ENCODE measurements at places on chromosomes 1 and 21. TPM values are rescaled to one million over a fixed set of nuclear protein-coding genes. Genes with fewer than 3 reads are reported as not detected.

TGFB2 gene
- total RNA-seq, result 32.8 TPM

THEM5 gene
- total RNA-seq, result not detected

HSF2BP gene
- total RNA-seq, result 1.1 TPM

SAMD13 gene
- total RNA-seq, result 8.1 TPM

GLRX2 gene
- 11.2 TPM for total RNA-seq

TSPEAR gene
- 0.21 TPM for total RNA-seq

LAMC1 gene
- total RNA-seq, result 279 TPM

FMO2 gene
- 1.7 TPM for total RNA-seq

ITLN2 gene
- total RNA-seq, result not detected

CD1C gene
- 2.9 TPM for total RNA-seq

GRCh38 chr1:20726932-20727745, 5.4 kb downstream of the SH2D5 start:
- DNase-seq, result no peak

- no peak for DNase-seq
These were observed 79.3 kb downstream of the DDX20 start for GRCh38 chr1:111834956-111835355.

DNA sequence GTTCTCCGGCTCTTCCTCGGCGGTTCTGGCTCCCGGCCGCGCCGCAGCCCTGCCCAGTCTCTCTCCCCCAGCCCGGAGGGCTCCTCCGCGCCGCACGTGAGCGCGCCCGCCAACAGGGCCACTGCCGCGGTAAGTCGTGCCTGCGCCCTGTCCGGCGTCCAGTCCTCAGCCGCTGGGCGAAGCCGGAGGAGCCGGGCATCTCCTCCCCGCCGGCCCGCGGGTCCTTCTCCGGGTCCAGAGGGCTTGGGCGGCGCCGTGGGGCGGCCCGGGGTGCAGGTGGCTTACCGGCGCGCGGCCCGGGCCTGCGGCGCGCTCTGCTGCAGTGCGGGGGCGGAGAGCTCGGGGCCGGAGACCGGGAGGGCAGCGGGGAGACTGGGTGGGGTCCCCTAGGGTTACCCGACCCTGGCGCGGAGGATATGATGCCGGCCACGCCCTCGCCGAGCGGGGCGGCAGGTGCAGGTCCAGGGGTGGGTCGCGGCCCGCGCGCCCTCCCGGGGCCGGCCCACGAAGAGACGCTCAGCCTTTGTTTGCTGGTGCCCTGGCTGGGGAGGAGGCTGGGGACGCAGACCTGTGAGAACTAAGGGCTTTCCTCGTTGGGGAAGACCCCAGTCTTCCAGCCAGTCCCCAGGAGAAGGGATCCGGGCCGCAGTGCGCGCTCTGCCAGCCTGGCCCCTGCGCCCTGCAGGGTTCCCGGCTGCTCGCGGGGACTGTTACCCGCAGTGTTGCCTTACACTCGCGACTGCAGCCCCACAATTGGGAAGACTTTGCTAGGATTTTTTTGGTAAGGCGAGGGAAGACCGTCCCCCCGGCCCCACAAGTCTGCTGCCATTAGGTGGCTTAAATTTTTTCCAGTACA, at the start of gene DOP1B:
DOP1B (plus strand) TSS at position 10 of the 856 bp plus-strand sequence. CDS start 7,910 bp downstream, outside the sequence.
- DNase-seq, result no peak

- DNase-seq, result no peak
These were observed 69.6 kb upstream of the OLIG2 start for GRCh38 chr21:32956061-32956656.

- no peak for DNase-seq
These were observed 254.8 kb upstream of the PLXNA2 start for GRCh38 chr1:208499026-208499425.

DNA sequence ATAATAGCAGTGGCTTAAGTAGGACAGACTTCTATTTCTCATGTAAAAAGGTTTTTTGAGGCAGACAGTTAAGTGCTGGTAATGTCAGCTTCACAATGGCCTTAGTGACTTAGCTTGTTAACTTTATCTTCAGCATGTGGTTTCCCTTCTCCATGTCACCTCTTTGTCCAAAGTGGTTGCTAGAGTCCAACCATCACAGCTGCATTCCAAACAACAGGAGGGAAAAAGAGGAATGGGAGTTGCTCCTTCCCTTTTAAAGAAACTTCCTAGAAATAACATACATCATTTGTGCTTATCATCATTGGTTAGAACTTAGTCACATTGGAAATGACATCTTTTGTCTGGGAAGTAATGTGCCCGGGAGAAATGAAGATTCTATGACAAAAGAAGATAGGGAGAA, 9.9 kb downstream of the GSTM5 start:
- DNase-seq, result no peak

- no peak for DNase-seq
These were observed 11.4 kb downstream of the FASLG start for GRCh38 chr1:172670316-172670715.

DNA sequence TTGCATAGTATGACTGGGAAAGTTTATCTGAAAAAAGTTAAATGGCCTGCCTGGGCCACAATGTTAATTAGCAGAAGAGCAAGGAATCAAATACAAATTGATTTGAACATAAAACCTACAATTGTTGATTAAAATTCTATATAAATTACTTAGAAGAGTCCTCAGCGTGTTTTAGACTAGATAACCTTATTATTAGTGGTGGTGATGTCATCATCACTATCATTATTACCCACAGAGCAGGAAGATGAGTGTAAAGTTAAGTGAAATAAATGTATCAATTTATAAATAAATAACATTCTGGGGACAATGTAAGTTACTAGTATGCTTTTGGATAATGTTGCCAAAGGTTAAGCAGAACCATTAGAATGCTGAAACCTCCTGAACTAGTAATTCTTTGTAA, 46.1 kb downstream of the RBM11 start:
- DNase-seq, result no peak

- no peak for DNase-seq
These were observed 6.2 kb upstream of the ERO1B start for GRCh38 chr1:236287757-236288619.

DNA sequence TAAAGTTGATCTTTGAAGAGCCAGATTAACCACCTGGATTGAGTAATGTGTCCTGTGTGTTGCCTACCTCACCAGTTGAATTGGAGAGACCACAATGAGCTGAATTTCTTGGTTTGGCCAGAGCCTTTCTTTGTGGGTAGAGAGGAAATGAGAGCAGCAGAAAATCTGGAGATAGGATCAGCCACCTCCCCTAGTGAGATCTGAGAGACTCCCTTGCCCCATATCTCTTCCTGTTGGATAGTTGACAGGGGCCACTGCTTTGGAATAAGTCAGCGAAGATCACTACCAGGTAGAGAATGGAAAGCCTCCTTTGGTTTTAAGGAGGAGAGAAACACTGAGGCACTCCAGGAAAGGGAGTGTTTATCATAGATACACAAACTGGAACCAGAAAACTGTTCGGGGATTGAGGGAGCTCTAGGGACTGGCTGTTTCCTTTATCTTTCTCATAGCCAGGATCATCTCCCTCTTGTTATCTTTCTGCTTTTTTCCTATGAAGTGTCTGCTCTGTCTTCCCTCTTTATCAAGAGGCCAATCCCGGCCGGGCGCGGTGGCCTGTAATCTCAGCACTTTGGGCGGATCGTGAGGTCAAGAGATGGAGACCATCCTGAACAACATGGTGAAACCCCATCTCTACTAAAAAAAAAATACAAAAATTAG, 21.3 kb upstream of the ZNF326 start:
- no peak for DNase-seq

- DNase-seq, result no peak
These were observed 9.6 kb upstream of the MAP10 start for GRCh38 chr1:232795497-232796053.

- no peak for DNase-seq
These were observed 27.4 kb downstream of the KLHDC7A start for GRCh38 chr1:18508084-18508483.

DNA sequence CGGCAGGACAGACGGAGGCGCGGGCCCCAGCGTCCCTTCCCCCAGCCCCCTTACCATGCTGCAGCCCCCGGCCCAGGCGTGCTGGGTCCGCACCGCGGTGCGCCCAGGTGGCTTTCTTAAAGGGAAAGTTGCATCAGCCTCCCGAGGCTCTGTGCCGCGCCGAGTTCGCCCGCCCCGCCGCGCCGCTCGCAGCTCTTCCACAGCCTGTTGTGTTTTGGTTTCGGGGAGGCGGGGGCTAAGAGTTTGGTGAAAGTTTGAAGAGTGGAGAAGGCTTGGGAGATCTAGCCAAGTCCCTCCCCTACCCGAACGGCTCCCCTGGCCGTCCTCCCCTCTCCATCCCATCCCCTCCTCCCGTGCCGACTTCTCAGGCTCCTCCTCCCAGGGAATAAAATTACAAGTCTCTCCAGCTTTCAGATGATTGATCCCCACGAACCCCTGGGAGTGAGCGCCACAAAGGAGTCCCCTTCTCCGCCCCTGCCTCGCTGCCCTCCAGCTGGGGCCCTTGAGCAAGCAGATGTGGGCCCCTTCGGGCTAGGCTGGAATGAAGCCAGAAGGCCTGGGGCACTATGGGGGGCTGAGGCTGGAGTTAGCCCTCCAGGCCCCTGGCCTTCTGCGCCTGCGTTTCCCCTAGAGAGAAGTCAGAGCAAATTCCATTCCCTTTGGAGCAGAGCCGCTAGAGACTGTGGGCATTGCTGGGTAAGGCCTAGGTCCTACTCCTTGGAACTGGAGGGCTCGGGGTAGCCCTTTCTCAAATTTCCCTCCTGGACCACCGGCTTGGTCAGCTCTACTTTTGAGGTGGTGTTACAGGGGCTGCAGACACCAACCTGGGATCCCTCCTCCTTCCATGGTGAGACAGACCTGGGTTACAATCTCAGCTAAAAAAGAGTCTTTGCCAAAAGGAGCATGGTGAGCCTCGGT, at the start of gene SLC6A9:
SLC6A9 (minus strand) TSS at position 211 of the 918 bp plus-strand sequence. CDS start 7,185 bp downstream, outside the sequence.
- DNase-seq, result no peak

GRCh38 chr1:39393645-39394044, 97.8 kb upstream of the BMP8A start:
- no peak for DNase-seq

DNA sequence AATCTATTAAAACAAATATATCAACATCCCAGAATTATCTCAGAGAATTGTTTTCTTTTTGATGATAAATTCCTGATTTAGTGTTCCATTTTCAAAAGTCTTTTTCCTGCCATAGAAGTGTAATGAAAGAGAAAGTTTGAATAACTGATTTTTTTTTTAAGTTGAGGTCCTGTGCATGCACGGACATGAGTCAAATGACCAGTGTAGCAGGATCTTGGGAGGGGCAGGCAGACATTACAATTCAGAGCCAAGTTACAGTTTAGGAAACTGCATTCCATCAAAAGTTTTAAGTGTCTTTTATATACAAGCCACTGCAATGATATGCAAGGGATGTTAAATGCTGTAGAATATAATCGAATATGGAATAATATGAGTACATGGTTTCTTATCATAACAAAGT, 227.5 kb downstream of the HMCN1 start:
- DNase-seq, result peak; percentile 4

DNA sequence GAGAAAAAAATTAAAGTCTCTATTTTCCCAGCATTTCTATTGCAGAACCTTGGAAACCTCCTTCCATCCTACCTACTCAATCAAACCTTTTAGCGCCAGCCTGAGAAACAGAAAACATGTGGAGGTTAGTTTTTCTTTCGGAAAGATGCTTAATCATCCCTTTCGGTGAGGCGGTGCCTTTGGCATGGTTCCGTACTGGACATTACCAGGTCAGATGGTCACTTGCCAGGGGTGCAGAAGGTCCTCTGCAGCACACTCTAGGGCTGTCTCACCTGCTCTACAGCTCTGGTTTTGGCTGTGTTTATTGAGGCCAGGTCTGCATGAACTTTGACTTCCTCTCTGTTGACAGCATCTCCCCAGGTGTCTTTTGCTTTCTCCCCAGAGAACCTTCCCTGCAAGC, 121.5 kb downstream of the PLD5 start:
- no peak for DNase-seq

DNA sequence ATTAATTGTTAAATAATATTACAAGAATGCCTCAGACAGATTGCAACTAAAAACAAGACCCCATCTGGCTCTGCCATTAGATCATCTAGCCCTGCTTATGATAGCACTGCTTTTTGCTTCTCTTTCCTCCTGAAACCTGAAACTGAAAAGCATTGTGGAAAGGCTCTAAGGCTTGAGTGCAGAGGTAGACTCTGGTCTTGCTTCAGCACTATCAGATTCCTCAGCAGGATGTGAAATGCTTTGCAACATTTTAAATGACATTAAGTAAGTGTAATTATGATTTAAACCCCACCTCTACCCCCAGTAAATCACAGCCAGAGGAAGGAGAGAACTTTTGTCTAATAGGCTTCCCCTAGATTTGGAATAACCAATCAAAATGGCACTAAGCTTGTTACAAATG, 32.9 kb downstream of the PHC2 start:
- DNase-seq, result no peak

DNA sequence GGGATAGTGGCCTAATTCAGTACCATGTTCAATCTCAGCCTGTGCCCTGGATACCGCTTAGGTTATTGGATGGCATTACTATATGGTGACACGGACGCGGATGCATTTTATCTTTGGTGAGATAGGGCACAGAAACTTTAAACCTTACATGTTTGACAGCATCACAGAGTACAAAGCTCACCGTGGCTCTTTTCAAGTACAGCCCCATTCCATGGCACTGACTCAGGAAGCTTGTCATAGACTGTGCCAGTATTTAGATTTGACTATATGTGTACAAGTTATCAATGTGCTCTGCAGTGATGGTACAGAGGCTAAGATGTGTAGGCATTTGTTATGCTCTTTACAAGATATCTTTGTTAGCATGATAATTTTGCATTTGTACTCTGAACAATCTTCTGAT, 169.0 kb downstream of the RYR2 start:
- DNase-seq, result no peak

DNA sequence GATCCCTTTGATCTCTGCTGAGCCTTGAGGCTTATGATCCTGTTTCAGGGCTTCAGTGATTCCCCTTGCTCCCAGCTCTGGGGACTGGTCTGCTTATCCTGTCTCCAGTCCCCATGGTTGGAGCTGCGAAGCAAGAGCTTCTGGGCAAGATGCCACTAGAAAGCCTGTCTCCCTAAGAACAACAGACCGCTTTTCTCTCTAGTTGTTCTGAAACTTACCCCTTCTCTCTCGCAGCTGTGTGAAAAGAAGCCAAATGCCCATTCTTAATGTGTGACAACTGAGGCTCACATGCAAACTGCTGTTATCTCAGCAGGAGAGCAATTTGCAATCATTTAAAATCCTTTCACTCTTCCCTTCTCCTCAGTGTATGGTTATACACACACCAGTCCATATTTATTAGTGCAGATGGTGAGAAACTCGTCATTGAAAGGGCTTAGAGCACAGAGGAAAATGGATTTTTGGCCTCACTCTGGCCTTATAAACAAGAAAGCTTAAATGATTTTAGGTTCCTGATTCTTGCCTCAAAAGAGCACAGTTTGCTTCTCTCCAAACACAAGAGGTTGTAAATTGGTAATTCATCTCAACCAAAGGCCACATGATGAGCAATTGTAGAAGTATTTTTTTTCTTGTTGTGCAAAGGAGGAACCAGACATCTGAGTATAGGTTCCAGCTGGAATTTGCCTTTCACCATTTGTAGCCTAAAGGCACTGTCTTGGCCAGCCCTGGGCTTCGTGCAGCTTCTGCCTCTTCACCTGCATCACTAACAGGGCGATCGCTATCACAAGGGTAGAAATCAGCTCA, 179.2 kb upstream of the LMO4 start:
- DNase-seq, result no peak

DNA sequence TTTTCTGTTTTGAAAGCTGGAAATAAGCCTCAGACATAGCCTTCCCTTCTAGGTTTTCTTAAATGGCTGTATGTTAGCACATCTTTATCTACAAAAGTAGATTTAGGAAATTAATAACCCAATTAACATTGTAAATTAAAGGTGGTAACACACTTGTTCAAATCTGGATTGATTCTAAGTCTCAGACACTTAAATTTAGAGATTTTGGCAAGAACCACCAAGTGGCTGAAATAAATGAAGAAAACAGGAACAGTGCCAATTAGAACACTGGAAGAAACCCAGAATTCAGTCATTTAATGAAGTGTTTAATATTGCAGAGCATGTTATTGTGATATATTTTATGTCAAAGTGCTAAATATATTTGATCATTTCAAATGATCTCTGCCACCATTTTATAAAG, 628.2 kb downstream of the USP25 start:
- DNase-seq, result no peak

Data from urinary bladder (tissue), 4 donors.